ENCODE measurements at places on chromosomes 11 and 22. TPM values are rescaled to one million over a fixed set of nuclear protein-coding genes. Genes with fewer than 3 reads are reported as not detected.

The WNT7B gene
- total RNA-seq: 4.5 TPM

The TMEM132A gene
- total RNA-seq: 170 TPM

The BARX2 gene
- total RNA-seq: not detected

The RFPL3 gene
- total RNA-seq: not detected

The FGF19 gene
- not detected for total RNA-seq

The TBX10 gene
- not detected for total RNA-seq

The MAPK8IP1 gene
- 24.0 TPM for total RNA-seq

The HTR3A gene
- total RNA-seq: not detected

The YAP1 gene
- total RNA-seq: 44.5 TPM

The CRYBB3 gene
- total RNA-seq: not detected

The GGTLC2 gene
- total RNA-seq: not detected

The MMP8 gene
- not detected for total RNA-seq

The PDGFD gene
- total RNA-seq: 14.4 TPM

The SLC1A2 gene
- total RNA-seq: 0.41 TPM

The CCDC188 gene
- not detected for total RNA-seq

The LINC01488 gene
- total RNA-seq: not detected

The NOX4 gene
- not detected for total RNA-seq

The AIFM3 gene
- not detected for total RNA-seq

The C11orf52 gene
- total RNA-seq: not detected

The PHF21B gene
- not detected for total RNA-seq

The PHOX2A gene
- not detected for total RNA-seq

The BATF2 gene
- 0.59 TPM for total RNA-seq

The KREMEN1 gene
- 2.0 TPM for total RNA-seq

The CREB3L1 gene
- total RNA-seq: 15.4 TPM

The KCTD17 gene
- total RNA-seq: 20.5 TPM

The AGBL2 gene
- total RNA-seq: 2.8 TPM

The DERL3 gene
- total RNA-seq: 0.79 TPM

The OR52H1 gene
- total RNA-seq: not detected

The C22orf31 gene
- not detected for total RNA-seq

The DEPDC7 gene
- 13.8 TPM for total RNA-seq

The TUBA8 gene
- total RNA-seq: 1.3 TPM

The GLB1L2 gene
- total RNA-seq: 4.7 TPM

The OR5AK2 gene
- not detected for total RNA-seq

The SORL1 gene
- total RNA-seq: 1.7 TPM

The ZBTB16 gene
- not detected for total RNA-seq

The IGLL1 gene
- total RNA-seq: not detected

The KRTAP5-3 gene
- not detected for total RNA-seq

The LAYN gene
- 160 TPM for total RNA-seq

The RPS13 gene
- total RNA-seq: 1,078 TPM

The MACROD1 gene
- total RNA-seq: 6.3 TPM

The OOSP1 gene
- total RNA-seq: not detected

The SLC15A3 gene
- 6.5 TPM for total RNA-seq

The SLC22A12 gene
- not detected for total RNA-seq

The MOV10L1 gene
- 2.0 TPM for total RNA-seq

The NXPE4 gene
- not detected for total RNA-seq

The RIMBP3C gene
- 0.50 TPM for total RNA-seq

Measured in A172 (cell line).